Activated T-cell treated with anti-CD3 and anti-CD28 coated beads, Interleukin-2, amount 50 U/mL, for 4 hours (primary cell): ENCODE measurements at places on chromosomes 7 and 10. TPM values are rescaled to one million over a fixed set of nuclear protein-coding genes. Genes with fewer than 3 reads are reported as not detected.

Gene ADD3
- total RNA-seq: 18.8 TPM

GRCh38 chr7:7519056-7519455 lies 16.6 kb downstream of the COL28A1 start:
- no peak for DNase-seq

Gene ABCC2
- total RNA-seq: 1.3 TPM

GRCh38 chr10:50990568-50991455 lies 83.5 kb upstream of the PRKG1 start:
- DNase-seq: no peak

GRCh38 chr10:70308121-70309060 lies 24.6 kb upstream of the NPFFR1 start:
- DNase-seq: no peak

Gene TSPAN13
- total RNA-seq: 4.0 TPM

- DNase-seq: no peak
Observed at GRCh38 chr7:144086730-144087129, 652 bp downstream of the OR2A12 start.

DNA sequence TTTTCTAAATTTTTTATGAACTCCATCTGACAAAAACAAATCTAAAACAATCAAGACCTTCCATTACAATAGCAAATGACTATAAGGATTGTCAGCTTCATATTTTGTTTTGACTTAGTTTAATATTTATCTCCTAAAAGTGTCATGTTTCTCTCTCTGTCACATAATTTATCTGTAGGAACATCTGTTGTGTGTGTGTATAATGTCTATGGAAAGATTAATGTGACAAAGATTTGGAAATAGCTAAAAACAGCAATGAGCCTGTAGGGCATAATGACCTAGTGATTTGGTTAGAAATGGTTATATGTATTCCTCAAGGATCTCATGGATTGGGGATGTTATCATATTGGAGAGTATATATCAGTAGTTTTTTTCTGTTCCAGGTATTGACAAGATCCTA lies 69.6 kb upstream of the MDFIC start:
- no peak for DNase-seq

Gene OIT3
- not detected for total RNA-seq

- DNase-seq: no peak
Observed at GRCh38 chr10:49005270-49005669, 65.6 kb upstream of the LRRC18 start.

GRCh38 chr7:31058122-31058521 lies 6.0 kb downstream of the ADCYAP1R1 start:
- no peak for DNase-seq

Gene RAB19
- total RNA-seq: 3.8 TPM

Gene SPDYE2B
- total RNA-seq: not detected

DNA sequence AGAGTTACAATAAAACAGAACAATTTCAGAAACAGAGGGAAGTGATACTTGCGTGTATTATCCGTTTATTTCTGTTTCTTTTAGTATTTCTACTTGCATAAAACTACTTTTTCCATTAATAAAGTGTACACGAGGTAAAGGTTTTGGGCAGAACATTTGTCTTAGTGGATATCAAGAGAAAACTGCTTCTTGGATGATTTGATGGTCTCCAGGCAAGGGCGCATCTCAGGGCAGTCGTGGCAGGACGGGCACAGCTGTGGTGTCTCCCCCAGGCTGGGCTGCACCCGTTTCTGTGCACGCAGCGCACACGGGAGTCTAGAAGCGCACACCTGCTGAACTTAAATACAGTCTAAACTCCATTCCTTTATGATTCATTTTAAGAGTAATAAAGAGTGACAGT lies 23.4 kb upstream of the RNF32 start:
- no peak for DNase-seq

Gene THSD7A
- total RNA-seq: not detected

DNA sequence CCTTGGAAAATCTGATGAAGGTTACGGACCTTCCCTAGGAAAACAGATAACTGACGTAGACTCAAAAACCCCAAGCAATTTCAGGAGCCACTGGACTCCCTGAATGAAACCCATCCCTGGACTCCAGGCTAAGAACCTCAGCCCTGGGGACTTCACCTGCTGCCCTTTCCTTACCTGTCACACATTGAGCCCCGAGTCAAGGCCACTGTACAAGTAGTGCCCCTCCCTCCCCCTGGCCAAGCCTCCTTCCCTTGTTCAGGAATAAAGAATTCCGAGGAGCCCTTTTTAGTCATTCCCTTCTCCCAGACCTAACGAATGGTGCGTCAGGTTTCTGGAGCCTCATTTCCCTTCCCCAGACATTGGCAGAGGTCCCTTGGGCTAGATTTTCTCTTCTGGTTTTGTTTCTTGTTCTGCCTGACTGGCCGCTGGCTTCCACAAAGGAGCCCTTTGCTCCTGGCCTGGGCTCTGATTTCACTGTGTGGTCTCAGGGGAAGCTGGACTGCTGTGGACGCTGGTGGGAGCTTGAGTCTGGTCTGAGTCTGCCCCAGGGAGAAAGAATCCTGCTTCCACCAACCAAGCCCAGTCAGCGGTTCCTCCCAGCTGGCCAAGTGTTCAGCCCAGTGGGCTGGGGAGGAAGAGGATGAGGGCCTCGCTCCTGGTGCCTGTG lies 31.7 kb downstream of the ZNF775 start:
- no peak for DNase-seq

DNA sequence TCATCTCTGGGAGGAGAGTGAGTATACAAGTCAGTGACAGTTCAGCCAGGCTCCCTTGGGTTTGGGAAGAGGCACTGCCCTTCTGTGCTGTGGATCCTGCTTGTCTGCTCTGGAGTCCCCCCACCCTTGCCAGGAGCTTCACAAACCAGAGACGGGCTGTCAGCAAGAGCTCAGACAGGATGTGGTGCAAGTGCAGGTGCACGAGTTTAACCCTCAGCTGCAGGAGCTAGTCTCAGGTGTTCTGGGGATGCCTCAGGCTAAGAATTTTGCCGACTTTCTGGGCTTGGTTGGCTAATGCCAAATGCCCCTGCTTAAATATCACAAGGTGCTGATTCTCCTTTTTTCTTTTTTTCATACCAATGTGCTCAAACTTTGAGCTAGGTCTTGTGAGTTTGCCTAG lies 22.3 kb downstream of the ZNF783 start:
- DNase-seq: peak; percentile 24

DNA sequence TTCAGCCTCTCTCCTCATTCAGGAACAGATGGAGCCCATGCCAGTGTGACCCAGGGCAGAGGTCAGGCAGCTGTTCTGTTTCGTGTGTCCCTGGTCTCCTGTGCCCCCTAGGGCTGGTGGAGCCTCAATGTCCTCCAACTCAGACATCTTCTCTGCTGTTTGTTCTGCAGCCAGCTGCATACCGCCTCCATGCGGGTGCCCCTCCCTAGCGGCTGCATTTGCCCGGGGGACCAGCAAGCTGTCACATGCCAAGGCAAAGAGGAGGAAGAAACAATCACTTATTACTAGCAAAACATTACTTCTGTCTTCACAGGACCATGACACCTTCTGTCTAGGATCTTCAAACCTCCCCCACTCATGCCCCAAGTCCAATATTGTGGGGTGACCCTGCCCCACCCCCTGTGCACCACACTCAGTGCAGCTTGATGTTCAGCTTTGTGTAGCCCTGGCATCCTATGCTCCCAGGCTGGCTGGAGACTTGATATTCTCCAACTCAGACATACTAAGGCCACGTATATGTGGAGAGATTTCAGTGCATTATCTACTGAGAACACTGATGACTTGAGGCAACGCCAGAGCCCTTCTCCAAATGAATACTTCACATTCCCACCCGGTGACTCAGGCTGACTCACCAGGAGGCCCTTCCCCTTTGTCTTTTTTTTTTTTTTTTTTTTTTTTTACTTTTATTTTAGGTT lies 188.9 kb downstream of the SKIDA1 start:
- no peak for DNase-seq

DNA sequence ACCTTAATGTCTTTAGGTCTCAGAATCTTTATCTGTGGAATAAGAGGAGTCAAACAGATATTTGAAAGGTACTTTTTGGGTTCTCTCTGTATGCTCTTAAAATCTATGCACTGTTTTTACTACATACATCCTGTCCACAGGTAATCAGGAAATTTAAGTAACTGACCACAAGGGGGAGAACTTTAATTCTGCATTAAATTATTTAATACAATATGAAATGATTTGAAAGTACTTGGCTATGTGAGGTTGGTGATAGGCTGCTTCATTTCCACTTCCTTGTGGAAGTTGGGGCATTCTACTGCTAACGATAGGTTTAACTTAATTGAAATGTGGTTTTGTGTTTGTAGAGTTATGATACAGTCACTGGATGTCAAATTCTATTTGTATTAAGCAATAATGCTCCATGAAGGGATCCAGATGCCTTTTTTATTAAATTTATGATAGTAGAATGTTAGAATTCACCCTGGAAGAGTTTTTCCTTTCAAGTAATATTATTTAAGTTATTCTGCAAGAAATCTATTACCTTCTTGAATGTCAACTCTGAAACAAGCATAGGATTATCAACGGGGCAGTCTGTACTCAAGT lies 6.0 kb downstream of the TEX47 start:
- no peak for DNase-seq

DNA sequence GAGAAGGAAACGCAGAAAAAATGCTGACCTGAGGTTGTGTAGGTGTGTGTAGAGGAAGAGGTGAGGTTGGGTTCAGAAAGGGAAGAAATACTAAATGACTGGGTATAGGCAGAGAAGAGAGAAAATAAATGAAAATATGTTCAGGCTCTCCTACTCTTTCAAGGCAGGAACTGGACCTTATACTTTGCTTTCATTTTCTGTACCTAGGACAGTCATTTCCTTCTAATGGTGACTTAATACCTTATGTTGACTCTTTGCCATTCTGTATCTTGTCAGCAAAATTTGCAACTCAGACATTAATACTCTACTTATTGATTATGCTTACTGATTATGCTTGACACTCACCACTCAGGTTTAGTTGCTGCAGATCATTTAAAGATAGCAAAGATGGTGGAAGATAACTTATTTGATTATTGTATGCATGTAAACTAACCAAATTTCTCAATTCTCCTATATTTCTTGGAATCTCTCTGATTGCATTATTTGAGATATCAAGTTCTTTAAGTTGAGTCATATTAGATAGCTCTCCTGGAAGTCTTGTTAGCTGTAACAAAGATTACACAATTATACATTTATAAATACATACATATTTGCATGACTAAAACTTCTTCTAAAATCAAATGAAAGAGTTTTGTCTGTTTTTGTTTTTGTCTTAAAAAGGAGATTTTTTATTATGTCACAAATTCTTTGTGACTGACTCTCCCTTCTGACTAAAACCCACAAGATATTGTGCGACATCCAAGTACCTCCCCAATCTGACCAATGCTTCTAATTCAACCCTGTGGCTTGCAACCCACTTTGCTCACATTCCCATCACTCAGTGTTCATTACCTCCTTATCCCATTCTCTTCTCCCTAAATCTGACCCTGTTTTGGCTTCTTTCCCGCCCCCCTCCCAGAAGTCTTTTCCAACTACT lies 20.0 kb downstream of the LRRD1 start:
- DNase-seq: no peak

Gene RAMP3
- not detected for total RNA-seq

GRCh38 chr7:133051066-133051465 lies 30.8 kb downstream of the CHCHD3 start:
- no peak for DNase-seq

Gene CYP26A1
- total RNA-seq: not detected

- DNase-seq: no peak
Observed at GRCh38 chr10:71459513-71459912, 62.8 kb downstream of the CDH23 start.

Gene GRID2IP
- not detected for total RNA-seq

Gene MINDY4
- 1.7 TPM for total RNA-seq

GRCh38 chr10:68192113-68192512 lies 39.8 kb downstream of the ATOH7 start:
- no peak for DNase-seq

DNA sequence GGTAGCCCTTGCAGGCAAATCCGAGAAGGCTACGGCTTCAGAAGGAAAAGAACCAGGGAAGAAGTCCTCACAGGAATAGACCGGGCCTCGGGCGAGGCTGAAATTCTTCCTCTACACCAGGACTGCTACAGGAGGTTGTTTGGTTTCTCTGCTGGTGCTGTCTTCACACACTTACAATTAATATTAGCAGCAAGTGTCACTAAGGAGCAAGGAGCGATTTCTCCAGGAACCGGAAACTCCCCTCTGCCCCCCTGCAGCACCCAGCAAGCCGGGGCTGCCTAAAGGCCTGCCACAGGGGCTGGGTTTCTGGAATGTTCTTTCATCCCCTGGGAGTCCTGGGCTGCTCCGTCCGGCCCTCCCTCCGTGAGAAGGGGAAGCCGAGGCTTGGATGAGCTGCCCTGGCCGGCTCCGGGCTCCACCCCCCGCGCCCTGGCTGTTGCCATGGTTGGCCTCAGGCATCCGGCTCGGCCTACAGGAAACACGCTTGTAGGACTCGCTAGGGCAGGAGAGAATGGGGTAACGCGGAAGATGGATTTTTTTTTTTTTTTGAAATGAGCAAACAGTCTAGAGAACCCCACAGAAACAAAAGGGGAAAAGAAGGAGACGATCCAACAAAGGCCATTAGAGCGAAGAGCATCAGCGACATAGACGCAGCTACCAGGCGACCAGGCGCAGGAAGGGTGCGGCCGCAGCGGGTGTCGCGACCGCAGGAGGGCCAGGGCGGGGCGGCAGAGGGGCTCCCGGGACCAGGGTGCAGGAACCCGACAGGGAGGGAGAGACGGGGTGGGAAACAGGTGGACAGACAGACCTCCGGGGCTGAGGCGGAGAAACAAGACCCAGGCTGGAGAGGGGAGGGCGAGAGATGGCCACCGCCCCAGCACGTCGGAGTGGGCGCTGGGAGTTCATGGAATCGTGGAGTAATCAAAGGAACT lies 33.0 kb downstream of the EN2 start:
- no peak for DNase-seq

DNA sequence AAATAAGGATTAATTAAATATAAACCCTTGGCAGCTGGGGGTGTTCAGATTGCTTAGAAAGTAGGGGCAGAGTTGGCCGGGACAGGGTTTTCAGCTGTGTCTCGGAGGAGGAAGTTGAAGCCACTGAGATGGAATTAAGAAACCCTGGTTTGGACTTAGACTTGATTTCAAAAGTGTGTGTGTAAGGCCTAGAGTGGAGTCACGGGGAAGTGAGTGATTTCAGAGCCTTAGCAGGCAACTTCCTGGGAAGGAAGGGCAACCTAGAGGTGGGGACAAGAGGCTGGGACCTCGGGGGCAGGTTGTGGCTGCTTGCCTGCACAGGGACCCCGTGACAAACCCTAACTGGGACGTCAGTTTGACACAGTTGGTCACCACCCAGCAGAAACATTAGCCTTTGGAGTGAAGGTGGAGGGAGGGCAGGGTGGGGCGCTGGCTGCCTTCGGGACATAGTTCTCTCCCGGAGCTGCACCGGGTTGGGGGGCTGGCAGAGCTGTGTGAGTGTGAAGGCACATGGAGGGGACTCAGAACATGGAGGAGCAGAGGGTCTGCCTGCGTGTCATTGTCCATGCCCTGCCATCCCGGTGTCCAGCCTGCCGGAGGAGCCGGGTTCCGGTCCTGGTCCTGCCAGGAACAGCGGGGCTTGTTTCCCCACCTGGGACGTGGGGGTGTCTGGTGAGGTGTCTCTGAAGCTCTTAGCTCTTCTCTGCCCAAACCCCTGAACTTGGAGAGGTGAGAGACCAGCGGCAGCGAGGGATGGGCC lies 1.8 kb downstream of the BRI3 start:
- DNase-seq: no peak
